ENCODE measurements at places on chromosomes 3 and 15.

GRCh38 chr3:108486941-108487340, 23.5 kb downstream of the MYH15 start:
- H3K4me3 ChIP-seq: no peak overlapping the region
- no peaks in the 10 kb centered on the region for H3K36me3 ChIP-seq

DNA sequence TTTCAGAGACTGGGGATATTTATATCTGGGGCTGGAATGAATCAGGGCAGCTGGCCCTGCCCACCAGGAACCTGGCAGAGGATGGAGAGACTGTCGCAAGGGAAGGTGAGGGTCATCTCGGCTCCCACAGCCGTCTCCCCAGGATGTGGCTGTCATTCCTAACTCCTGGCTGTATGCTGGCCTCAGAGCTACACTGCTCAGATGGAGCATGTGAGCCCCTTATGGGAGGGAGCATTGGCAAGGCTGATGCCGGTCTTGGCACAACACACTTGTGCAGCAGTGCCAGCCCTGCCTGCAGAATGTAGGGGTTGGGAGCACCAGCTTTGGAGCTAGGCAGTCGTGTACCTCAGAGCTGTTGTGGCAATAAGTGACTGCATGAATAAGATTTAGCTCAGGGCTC, 5.2 kb downstream of the RCCD1 start:
- H3K4me1 ChIP-seq: peaks cover 2% of the 10 kb centered on the region
- no peak for DNase-seq
- H3K36me3 ChIP-seq: peaks cover 25% of the 10 kb centered on the region
- no peaks in the 10 kb centered on the region for H3K27me3 ChIP-seq
- no peak overlapping the region for H3K27ac ChIP-seq
- no peak overlapping the region for H3K4me3 ChIP-seq

DNA sequence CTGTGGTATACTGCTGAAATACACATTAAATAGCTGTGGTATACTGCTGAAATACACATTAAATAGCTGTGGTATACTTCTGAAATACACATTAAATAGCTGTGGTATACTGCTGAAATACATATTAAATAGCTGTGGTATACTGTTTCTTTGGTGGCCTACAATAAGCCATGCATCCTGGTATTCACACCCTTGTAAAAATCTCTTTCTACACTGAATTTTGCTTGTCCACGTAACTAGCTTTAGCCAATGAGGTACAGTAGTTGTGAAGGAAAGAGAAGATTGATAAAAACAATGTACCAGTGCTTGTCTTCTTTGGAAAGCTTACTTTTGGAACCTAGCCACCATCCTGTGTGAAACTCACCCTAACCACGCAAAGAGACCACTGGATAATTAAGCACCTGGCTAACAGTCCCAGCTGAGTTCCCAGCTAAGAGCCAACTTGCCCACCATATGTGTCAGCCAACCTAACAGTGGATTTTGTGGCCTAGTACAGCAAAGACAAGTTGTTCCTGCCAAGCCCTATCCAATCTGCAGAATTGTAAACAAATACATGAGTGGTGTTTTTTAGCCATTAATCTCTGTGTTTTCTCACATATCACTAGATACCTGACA, 103.4 kb upstream of the MELTF start:
- H3K27me3 ChIP-seq: no peaks in the 10 kb centered on the region
- peaks cover 72% of the 10 kb centered on the region for H3K36me3 ChIP-seq
- no peak for DNase-seq
- no peaks in the 10 kb centered on the region for H3K4me1 ChIP-seq
- no peak overlapping the region for H3K27ac ChIP-seq
- H3K4me3 ChIP-seq: no peak overlapping the region

DNA sequence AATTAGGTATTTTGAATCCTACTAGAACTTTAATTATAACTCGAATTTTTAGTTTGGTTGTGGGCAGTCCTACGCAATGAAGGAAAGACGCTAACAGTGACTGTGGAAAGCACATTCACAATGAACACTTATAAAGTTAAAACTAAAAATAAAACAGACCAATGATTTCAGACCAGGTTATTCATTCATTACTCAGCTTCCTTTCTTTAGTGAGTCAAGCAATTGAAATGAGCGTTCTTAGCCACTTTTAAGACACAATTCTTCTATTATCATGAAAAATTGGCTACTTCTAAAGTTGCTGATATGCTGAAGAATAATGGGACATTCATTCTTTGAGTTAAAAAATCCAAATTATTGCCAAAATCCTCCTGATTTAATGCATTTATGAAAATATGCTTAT, 66.0 kb upstream of the CMSS1 start:
- no peaks in the 10 kb centered on the region for H3K36me3 ChIP-seq
- H3K4me3 ChIP-seq: no peak overlapping the region
- H3K27me3 ChIP-seq: peaks cover 2% of the 10 kb centered on the region
- no peaks in the 10 kb centered on the region for H3K4me1 ChIP-seq
- DNase-seq: no peak
- no peak overlapping the region for H3K27ac ChIP-seq

DNA sequence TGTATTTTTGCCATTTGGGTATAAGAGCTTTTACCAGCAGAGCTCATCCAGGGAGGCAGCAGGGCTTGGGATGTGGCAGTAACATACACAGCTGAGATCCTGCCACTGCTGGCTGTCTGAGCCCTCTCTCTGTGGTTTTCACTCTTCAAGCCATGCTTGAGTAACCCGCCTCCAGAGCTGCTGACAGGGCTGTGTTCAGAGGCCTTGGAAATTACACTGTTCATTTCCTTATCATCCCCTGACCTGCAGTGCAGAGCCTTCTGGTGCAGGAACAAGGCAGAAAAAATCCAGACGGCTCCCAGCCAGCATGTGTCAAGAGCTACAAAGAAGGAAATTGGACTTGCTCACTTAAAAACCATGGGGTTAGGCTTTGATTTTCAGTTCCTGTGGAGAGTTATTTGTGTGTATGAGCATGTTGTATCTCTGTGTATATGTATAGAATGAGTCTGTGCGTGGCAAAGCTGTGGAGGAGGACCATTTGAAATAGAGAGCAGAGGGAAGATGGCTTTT, 47.0 kb downstream of the ZNF609 start:
- H3K27ac ChIP-seq: peak overlapping the region; percentile 11
- H3K4me1 ChIP-seq: peaks cover 20% of the 10 kb centered on the region
- H3K27me3 ChIP-seq: no peaks in the 10 kb centered on the region
- H3K4me3 ChIP-seq: no peak overlapping the region
- DNase-seq: peak; percentile 89

GRCh38 chr3:197104738-197105137, 75.1 kb upstream of the MELTF start:
- no peak overlapping the region for H3K4me3 ChIP-seq
- DNase-seq: no peak
- no peak overlapping the region for H3K27ac ChIP-seq

GRCh38 chr15:67030036-67030762, 35.2 kb upstream of the SMAD3 start:
- H3K4me1 ChIP-seq: peaks cover 31% of the 10 kb centered on the region
- no peak for DNase-seq
- no peak overlapping the region for H3K27ac ChIP-seq
- H3K27me3 ChIP-seq: no peaks in the 10 kb centered on the region

DNA sequence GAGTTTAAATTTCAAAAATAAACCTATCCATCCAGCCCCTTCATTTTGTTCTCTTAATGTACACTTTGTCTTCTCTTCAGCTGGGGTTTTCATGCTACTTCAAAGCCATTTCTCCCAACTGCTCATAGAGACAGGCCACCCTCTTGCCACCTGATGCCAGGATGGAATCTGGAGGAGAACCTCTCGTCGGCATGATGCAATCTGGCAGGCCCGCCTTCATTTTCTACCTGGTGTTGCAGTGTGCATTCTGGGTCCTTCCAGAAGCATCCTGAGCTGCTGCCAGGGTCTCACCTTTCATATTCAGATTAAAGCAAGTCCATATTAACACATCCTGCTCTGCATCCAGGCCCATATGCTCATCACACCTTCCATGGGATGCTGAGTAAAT, 60.8 kb downstream of the CTNNB1 start:
- H3K27me3 ChIP-seq: no peaks in the 10 kb centered on the region
- no peak overlapping the region for H3K4me3 ChIP-seq
- no peak for DNase-seq
- no peak overlapping the region for H3K27ac ChIP-seq
- no peaks in the 10 kb centered on the region for H3K4me1 ChIP-seq
